ENCODE measurements at places on chromosomes 2 and 18.

GRCh38 chr2:238702276-238703052, 145.4 kb upstream of the TWIST2 start:
- DNase-seq, result no peak

GRCh38 chr2:96520231-96520630, 15.1 kb upstream of the NEURL3 start:
- DNase-seq, result no peak

DNA sequence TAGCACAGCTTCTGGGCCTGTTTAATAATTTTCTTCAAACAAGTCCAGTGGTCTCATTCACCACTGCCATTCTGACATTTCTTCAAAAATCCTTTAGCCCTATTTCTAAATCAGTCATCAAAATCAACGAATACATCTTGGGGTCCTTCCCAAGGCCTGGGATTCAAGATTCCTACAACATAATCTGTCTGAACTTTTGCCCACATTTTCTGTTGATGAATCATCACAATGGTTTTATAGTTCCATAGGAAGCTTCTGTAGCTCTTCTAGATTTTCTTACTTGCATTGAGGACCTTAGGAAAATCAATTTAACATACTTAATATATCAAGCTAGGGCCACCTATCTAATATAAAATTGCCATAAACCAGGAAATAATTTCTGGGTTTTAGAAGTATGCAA, 811.8 kb upstream of the ACVR2A start:
- DNase-seq, result no peak

GRCh38 chr2:144456680-144457079, 63.2 kb downstream of the ZEB2 start:
- no peak for DNase-seq

- peak; percentile 100 for DNase-seq
Observed at GRCh38 chr2:61538200-61538919, at the start of gene XPO1. XPO1 (minus strand) TSS chr2:61538356; CDS start chr2:61533897, 4,459 bp downstream.

DNA sequence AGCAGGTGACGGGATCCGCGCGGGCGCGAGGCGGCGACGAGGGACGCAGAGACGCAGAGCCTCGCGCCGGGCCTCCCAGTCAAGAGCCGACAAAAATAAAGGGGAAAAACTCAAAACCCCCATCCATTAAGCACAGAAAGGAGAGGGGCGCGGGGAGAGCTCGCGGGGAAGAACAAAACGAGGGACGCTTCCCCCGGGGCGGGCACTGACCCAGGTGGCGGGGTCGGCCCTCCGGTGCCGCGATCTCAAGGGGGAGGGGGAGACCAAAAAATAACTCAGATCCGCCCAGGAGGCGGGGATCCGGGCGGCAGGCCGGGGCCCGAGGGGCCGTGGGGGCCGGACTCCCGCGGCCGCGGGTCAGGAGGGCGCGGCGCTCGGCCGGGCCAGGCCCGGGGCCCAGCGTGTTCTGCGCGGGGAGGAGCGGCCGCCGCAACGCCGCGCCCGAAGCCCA, 597 bp downstream of the RNF103 start:
- no peak for DNase-seq

Measured in GDM1 (cell line).